Activated CD4-positive, alpha-beta T cell treated with anti-CD3 and anti-CD28 coated beads, Interleukin-2, amount 50 U/mL, for 24 hours (primary cell): ENCODE measurements at places on chromosomes 3 and 15.
A peak's percentile ranks its signal among the peaks of the same experiment; 100 is the strongest.

DNA sequence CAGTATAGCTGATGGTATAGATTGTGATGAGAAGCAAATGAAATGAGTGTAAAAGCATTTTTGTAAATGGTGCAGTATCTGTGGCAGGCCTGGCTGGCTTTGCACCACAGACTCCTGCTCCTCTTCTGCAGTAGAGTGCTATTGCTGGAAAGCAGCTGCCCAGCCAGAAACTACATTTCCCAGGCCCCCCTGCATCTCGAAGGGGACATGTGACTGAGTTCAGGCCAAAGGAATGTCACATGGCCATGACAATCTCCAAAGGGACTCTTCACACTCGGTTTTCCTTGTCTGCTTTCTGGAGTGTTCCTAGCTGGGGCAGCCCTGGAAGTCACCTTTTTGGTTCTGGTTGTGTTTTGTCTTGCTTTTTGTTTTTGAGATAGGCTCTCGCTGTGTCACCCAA lies 277.1 kb downstream of the SUCLG2 start:
- no peak for DNase-seq

- DNase-seq, result no peak
These were observed 687 bp downstream of the GPR176 start for GRCh38 chr15:39919411-39919747.

DNA sequence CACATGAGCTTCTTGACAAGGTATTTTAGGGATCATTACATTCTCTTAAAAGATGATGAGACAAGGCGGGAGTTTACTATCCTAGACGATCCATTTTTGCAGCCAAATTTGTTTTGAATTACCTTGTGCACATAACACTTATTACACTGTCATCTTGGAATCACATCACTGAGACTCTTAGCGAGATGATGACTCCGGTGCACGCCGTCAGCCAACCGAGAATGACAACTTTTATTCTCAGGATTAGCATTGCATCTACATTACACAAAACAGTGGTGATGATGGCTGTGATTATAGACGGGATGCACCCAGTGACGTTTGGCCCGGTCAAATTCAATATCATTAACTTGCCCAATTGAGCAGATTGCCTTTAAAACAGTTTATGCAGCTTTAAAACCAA lies 216.1 kb downstream of the PDZRN3 start:
- no peak for DNase-seq

DNA sequence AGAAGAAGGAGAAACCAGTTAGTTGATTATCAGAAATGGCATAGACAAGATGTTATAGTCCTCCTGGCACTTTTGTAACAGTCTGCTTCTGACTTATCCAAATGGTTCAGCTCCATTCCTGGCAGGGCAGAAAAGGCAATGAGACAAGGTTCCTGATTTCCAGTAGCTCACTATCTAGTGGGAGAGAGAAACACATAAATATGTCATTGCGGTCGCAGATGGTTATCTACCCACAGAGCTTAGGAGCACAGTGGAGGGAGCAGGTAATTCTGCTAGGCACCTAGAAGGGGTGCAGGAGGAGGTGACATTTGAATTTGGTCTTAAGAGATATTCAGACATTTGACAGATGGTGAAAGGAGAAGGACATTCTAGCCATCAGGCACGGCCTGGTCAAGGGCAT lies 78.1 kb downstream of the TAMM41 start:
- no peak for DNase-seq

GRCh38 chr3:46093327-46093942 lies 66.2 kb upstream of the XCR1 start:
- DNase-seq, result no peak

DNA sequence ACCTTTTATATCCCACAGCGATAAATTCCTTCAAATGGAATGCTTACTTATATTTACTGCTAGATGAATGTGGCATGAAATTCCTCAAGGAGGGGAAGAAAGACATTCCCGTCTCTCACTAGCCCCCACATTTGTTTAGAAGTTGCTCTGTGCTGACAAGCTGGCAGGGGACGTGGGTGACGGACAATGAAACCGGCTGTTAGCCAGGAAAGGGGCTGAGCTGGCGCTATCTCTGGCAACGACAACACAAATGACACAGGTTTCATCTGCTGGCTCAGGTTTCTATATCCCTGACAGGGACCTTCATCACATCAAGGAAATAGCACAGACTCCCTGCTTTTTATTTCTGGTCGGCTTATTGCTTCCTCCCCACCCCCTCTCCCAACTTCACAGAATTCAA lies 15.8 kb downstream of the RUVBL1 start:
- DNase-seq, result no peak

DNA sequence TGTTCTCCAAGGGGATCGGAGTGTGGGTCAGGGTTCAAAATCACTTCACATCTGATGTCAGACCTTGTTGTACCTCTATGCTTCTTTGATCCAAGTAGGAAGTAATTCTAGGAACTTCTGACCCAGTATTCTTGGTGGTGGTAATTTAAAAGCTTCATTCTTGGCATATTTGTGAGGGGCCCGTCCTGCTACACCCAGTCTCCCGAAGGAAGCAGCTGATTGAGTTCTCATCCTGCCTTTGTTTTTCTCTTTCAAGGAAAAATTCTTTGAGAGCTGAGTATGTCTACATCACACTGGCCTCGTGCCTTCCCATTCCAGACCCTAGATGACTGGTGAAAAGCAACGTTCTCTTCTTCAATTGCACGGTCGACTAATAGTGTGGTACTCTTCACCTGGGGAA lies 234.4 kb upstream of the TPRG1 start:
- DNase-seq, result no peak

- DNase-seq, result no peak
These were observed 12.7 kb downstream of the SPSB4 start for GRCh38 chr3:141063831-141064230.

GRCh38 chr3:185537369-185537970 lies 14.9 kb downstream of the LIPH start:
- DNase-seq, result no peak

- DNase-seq, result no peak
These were observed 643 bp downstream of the CDAN1 start for GRCh38 chr15:42736178-42736792.

DNA sequence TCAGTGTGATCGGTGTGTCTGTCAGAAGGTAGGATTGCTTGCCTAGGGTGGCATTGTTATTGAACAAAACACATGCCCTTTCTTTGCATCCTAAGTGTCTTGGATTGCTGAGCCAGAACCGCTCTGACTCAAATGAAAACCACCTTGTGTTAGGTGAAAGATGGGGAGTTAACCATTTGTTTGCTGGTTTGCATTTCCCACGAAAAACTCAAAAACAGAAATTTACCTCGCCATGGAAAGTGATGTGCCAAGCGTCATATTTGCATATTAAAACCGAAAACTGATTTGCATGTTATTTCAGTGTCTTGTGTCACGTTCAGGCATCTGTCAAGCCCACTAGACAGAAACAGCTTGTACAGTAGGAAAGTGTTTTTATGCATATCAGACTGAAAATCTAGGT lies 474.6 kb upstream of the TPRG1 start:
- peak; percentile 17 for DNase-seq

- DNase-seq, result no peak
These were observed 44.4 kb upstream of the SACM1L start for GRCh38 chr3:45644791-45645201.

GRCh38 chr3:190382082-190382481 lies 5.9 kb upstream of the CLDN16 start:
- no peak for DNase-seq

GRCh38 chr3:13370055-13370454 lies 50.1 kb downstream of the NUP210 start:
- no peak for DNase-seq

DNA sequence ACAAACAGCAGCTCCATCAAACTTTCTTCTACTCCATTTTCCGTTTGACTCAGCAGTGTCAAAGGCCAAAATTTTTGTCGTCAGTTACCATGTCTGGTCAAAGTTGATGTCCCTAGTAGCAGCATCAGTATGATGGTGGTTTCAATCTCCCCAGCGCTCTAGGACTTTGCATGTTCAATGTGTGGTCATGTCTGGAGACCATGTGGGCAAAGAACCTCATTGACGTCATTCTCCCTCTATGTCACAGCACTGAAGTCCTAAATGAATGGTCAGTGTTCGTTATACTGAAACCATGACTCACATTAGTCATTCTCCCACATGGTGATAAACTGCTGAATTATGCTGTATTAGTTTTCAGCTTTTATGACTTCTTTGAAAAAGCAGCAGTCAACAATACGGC lies 23.2 kb downstream of the SHC4 start:
- no peak for DNase-seq

- DNase-seq, result no peak
These were observed 138.0 kb downstream of the SRGAP3 start for GRCh38 chr3:9111417-9111816.

DNA sequence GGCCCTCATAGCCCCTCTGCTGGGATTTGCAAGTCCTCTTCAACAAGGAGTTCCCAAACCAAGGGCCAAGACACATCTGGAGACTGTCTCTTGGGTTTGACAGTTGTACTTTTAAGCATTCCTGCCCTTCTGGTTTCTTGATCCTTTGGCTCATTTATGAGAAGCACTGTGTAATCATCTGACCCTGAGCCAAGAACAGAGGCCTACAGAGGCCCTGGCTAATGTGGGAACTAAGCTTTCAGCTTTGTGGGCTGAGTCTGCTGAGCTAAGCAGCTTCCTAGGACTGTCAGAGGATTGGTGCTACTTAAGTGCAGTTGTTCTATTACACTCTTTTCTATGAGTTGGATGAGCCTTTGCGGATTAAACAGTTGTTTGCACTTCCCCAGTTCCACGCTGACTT lies 178.3 kb downstream of the KBTBD8 start:
- no peak for DNase-seq

GRCh38 chr15:28456476-28457395 lies 76.0 kb downstream of the GOLGA8G start:
- DNase-seq, result no peak

DNA sequence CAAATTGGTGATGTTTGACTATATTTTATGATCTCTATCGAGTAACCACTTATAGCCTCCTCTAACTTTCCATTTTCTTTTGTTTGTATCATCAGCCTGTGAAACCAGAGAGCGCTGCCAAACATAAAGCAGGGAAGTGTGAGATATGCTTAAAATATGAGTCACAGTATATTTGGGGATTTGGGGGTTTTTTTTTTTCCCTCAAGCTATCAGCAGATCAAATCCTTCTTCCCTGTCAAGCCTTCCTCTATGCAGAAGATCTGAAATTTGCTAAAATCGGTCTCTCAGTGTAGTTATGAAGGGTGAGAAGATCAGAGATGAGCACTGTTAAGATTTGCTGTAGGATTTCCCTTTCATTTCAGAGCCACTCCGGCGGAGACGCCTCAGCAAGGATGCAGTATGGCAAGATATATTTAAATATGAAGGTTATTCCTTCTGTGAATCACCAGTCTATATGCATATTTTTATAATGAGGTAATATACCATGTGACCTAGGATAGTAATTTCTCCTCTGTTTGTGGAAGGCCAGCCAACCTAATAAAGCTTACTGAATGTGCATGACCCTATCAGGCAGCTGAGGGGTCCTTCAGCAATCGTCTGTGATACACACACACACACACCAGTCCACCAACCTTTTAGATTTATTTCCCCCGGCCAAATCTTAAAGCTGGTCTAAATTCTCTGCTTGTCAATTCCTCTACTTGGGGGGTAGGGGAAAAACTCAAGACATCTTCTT lies 474.1 kb downstream of the FOXP1 start:
- DNase-seq, result no peak

DNA sequence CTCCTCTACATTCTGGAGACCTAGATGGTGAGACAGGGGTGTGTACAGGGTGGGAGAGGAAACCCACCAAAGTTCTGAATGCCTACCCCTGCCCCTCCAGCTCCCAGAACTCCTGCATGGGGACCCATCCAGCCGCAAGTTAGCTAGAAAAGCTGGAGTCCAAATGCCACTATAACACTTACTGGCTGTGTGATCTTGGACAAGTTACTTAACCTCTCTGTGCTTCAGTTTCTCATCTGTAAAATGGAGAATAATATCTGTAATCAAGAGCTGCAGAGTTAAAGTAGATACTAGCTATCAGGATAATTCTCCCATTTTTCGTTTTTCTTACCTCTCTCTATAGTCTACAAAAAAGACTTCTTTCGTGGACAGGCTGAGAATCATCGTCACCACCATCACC lies 63.4 kb downstream of the ADCY5 start:
- no peak for DNase-seq

GRCh38 chr15:64892847-64893403 lies 18.8 kb upstream of the ANKDD1A start:
- DNase-seq, result no peak

DNA sequence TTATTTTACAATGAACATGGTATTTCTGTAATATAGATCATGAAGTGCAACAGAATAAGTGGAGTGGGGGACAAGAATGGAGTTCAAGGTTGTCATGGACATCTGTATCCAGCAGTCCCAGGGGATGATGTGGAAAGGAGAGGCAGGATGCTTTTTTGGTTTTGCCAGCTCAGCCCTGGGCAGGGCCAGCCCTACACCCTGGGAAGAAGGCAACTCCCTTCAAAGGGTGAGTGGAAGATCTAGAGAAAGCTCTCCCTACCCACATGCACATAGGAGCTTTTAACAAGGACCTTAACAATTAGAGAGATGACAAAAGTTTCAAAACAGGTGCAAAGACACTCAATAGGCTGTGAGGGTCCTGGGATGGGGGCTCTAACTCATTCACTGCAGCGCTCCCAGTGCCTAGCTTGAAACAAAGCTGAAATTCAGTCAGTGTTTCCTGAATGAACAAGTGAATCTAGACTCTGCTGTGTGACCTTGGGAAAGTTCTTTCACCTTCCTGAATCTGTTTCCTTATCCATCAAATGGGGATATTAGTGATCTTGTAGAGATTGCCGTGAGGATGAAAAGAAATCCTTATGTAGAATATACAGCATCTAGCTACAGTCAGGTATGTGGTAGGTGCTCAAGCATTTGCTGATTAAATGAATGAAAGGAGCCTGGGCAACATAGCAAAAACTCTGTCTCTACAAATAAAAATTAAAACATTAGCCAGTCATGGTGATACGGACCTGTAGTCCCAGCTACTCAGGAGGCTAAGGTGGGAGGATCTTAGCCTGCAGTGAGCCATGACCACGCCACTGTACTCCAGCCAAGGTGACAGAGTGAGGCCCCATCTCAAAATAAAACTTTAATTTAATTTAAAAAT lies 14.3 kb downstream of the BHLHE40 start:
- DNase-seq, result no peak

- no peak for DNase-seq
These were observed 610 bp downstream of the EPHB3 start for GRCh38 chr3:184561913-184562877.
